MCF 10A (cell line): ENCODE measurements at places on chromosomes 3 and 15. TPM values are rescaled to one million over a fixed set of nuclear protein-coding genes. Genes with fewer than 3 reads are reported as not detected.

The HGD gene
- total RNA-seq: 0.44 and 1.0 TPM in 2 replicates

The CGNL1 gene
- total RNA-seq: 0.05 TPM in 1 of 2 replicates, not detected in the other

The RHCG gene
- not detected in 2 replicates for total RNA-seq

The ANKRD63 gene
- total RNA-seq: not detected in 2 replicates

The SYNPR gene
- total RNA-seq: not detected in 2 replicates

The ZDHHC19 gene
- not detected in 2 replicates for total RNA-seq

The POLQ gene
- 4.1 and 5.8 TPM in 2 replicates for total RNA-seq

The GPR149 gene
- not detected in 2 replicates for total RNA-seq

The PEX5L gene
- 0.32 and 0.47 TPM in 2 replicates for total RNA-seq

- no peaks in the 10 kb centered on the region for H3K27me3 ChIP-seq
- H3K4me3 ChIP-seq: peak within 1 kb of the TSS; percentile 55
- no peaks in the 10 kb centered on the region for H3K4me1 ChIP-seq
- H3K36me3 ChIP-seq: no peaks in the 10 kb centered on the region
- no peak within 1 kb of the TSS for H3K27ac ChIP-seq
- peak; percentile 10 for DNase-seq
These were observed at the start of gene BCHE for GRCh38 chr3:165837058-165837525. BCHE (minus strand) TSS chr3:165837423; CDS start chr3:165831033, 6,390 bp downstream.

DNA sequence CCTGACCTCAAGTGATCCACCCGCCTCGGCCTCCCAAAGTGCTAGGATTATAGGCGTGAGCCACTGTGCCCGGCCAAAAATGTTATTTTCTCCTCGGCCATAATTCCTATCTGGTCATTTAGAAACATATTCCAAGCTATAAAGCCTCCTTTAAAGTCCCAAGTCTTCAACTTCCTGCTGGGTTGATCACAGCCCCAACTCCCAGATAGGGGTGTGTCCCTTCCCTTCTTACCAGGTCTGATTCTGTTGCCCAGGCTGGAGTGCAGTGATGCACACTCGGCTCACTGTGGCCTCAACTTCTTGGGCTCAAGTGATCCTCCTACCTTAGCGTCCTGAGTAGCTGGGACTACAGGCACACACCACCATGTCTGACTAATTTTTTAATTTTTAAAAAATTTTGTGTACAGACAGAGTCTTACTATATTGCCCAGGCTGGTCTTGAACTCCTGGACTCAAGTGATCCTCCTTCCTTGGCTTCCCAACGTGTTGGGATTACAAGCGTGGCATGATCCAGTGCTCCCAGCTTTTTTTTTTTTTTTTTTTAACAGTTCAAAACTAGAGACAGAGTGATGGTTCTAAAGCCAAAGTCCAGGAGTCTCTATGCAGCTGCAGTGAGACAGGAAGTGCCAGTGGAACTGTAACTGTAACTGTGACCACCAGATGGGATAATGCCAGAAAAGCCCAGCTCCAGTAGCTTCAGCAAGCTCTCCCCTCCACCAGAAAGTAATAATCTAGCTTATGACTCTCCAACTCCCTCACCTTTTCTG, 8.2 kb upstream of the PRKAR2A start:
- no peak overlapping the region for H3K4me3 ChIP-seq
- peaks cover 7% of the 10 kb centered on the region for H3K36me3 ChIP-seq
- no peaks in the 10 kb centered on the region for H3K4me1 ChIP-seq
- no peaks in the 10 kb centered on the region for H3K27me3 ChIP-seq

- peaks cover 34% of the 10 kb centered on the region for H3K36me3 ChIP-seq
- DNase-seq: no peak
- H3K27me3 ChIP-seq: no peaks in the 10 kb centered on the region
- no peak overlapping the region for H3K27ac ChIP-seq
- H3K4me3 ChIP-seq: no peak overlapping the region
These were observed 8.0 kb downstream of the POC1A start for GRCh38 chr3:52146189-52146588.

DNA sequence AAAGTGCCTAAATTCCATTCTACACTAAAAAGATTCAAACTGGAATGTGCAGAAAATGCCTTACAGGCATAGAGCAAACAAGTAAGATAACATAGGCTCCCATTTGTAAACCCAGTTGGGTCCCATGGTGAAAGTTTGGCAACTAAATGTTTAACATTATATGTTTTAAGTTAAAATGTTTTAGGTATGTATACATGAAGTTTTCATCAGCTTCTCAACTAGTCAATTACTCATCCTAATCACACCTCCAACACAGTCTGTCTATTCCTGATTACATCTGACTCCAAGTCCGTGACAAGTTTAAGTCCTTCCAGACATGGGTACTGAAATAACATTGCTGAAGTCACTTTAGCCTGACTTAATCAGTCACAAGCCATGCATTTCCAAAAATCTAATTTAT, 25.0 kb downstream of the MYLK start:
- no peaks in the 10 kb centered on the region for H3K4me1 ChIP-seq
- no peaks in the 10 kb centered on the region for H3K36me3 ChIP-seq
- no peak for DNase-seq

GRCh38 chr15:44250566-44251205, 37.8 kb upstream of the GOLM2 start:
- H3K4me1 ChIP-seq: no peaks in the 10 kb centered on the region
- H3K4me3 ChIP-seq: no peak overlapping the region
- H3K27me3 ChIP-seq: no peaks in the 10 kb centered on the region
- DNase-seq: no peak
- H3K27ac ChIP-seq: no peak overlapping the region
- H3K36me3 ChIP-seq: no peaks in the 10 kb centered on the region

DNA sequence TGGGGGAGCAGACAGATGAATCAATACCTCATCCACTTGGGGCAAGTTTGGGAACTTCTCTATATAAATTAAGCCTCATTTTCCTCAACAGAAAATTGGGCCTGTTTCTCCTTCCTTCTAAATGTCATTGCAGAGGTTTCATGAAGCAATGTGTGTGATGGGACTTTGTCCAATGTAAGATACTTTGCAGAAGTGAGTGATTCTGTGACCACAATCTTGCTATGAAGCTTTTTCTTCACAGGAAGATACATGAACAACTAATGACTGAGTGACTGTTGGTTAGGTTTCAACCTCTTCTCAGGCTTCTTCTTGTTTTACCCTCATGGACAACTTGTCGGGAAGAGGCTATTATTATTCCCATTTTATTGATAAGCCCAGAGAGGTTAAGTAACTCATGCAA, 11.0 kb downstream of the TMEM45A start:
- no peaks in the 10 kb centered on the region for H3K27me3 ChIP-seq
- no peak overlapping the region for H3K27ac ChIP-seq
- H3K4me3 ChIP-seq: no peak overlapping the region
- peaks cover 6% of the 10 kb centered on the region for H3K4me1 ChIP-seq
- DNase-seq: no peak

DNA sequence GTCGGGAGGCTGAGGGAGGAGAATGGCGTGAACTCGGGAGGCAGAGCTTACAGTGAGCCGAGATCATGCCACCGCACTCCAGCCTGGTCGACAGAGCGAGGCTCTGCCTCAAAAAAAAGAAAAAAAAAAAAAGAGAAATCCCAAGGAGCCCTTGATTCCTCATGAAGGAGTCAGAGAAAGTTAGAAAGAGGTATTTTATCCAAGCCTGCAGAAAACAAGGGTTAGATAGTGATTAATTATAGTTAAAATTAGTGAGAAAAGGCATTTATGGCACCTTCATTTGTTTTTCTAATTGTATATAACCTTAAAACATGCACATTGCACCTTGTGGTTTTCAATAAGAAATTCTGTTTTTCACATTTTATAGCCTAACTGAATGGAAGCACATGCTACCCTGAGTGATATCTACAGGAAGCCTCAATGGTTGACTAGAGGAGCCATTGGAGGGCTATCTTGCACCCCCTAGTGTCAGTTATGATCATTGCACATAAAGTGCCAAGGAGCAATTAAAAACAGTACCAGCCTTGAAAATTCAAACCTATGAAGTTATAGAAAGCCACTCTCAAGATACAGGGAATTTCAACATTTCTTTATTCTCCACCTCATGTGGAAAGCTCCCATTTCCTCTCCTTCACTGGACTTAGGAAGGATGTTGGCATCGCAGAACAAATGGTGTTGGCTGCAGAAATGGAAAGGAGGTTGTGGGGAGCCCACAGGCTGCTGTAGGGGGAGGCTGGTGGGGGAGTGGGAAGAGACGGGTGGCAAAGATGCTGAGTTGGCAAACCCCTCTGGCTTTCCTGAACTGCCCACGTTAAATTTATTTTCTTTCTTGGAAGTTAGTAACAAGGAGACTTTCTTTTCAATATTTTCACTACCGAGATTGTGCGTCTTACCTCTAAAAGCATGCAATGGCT, 48.5 kb downstream of the ITGA11 start:
- DNase-seq: peak; percentile 70
- H3K27me3 ChIP-seq: no peaks in the 10 kb centered on the region
- H3K36me3 ChIP-seq: peaks cover 6% of the 10 kb centered on the region

- no peak for DNase-seq
- no peak overlapping the region for H3K4me3 ChIP-seq
- no peaks in the 10 kb centered on the region for H3K4me1 ChIP-seq
- peaks cover 89% of the 10 kb centered on the region for H3K36me3 ChIP-seq
- no peak overlapping the region for H3K27ac ChIP-seq
- no peaks in the 10 kb centered on the region for H3K27me3 ChIP-seq
These were observed 49.6 kb downstream of the NPTN start for GRCh38 chr15:73583544-73583943.

GRCh38 chr3:195698647-195699387, 22.0 kb upstream of the MUC20 start:
- H3K36me3 ChIP-seq: peaks cover 16% of the 10 kb centered on the region
- peaks cover 15% of the 10 kb centered on the region for H3K4me1 ChIP-seq
- no peak for DNase-seq
- no peak overlapping the region for H3K27ac ChIP-seq
- no peak overlapping the region for H3K4me3 ChIP-seq

- peak; percentile 80 for DNase-seq
- no peaks in the 10 kb centered on the region for H3K36me3 ChIP-seq
- H3K27me3 ChIP-seq: no peaks in the 10 kb centered on the region
- H3K27ac ChIP-seq: no peak overlapping the region
- H3K4me1 ChIP-seq: no peaks in the 10 kb centered on the region
These were observed 7.6 kb downstream of the PFKFB4 start for GRCh38 chr3:48548729-48549705.

DNA sequence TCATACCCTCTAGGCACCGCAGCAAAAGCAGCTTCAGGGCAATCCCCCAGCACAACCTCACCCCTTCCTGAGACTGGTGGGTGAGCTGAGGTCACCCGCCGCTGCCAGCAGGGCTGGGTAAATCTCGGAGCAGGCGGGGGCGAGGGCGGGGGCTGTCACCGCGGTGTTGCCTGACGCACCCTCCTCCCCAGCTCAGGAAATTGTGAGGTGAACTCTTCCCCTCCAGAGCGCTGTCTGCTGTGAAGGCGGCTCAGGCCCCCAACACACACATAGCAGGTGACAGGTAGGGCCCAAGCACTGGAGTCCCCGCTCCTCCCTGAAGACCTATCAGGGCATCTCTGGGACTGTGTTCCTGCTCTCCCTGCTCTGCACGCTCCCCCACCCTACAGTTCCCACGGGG, 30.2 kb upstream of the FURIN start:
- H3K27me3 ChIP-seq: no peaks in the 10 kb centered on the region
- H3K27ac ChIP-seq: no peak overlapping the region
- no peaks in the 10 kb centered on the region for H3K4me1 ChIP-seq
- no peaks in the 10 kb centered on the region for H3K36me3 ChIP-seq
- H3K4me3 ChIP-seq: no peak overlapping the region

- no peak overlapping the region for H3K4me3 ChIP-seq
- H3K4me1 ChIP-seq: peaks cover 12% of the 10 kb centered on the region
- H3K36me3 ChIP-seq: no peaks in the 10 kb centered on the region
- DNase-seq: peak; percentile 33
- no peaks in the 10 kb centered on the region for H3K27me3 ChIP-seq
These were observed 507.5 kb upstream of the TGFBR2 start for GRCh38 chr3:30098653-30099455.

DNA sequence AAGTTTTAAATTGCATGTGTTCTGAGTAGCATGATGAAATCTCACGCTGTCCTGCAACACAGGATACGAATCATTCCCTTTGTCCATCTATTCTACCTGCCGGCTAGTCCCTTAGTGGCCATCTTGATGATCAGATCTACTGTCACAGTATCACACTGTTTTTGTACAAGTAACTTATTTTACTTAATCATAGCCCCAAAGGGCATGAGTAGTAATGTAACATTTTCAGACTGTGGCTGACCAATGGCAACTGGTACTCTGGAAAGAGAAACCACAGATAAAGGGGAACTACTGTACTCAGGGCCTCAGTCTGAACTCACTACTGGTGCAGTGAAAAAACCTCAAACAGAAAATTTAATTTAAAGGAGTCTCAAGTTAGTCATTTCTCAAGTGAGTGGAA, 127.3 kb upstream of the MRPL3 start:
- H3K4me3 ChIP-seq: no peak overlapping the region
- H3K27me3 ChIP-seq: peaks cover 8% of the 10 kb centered on the region
- no peaks in the 10 kb centered on the region for H3K36me3 ChIP-seq

DNA sequence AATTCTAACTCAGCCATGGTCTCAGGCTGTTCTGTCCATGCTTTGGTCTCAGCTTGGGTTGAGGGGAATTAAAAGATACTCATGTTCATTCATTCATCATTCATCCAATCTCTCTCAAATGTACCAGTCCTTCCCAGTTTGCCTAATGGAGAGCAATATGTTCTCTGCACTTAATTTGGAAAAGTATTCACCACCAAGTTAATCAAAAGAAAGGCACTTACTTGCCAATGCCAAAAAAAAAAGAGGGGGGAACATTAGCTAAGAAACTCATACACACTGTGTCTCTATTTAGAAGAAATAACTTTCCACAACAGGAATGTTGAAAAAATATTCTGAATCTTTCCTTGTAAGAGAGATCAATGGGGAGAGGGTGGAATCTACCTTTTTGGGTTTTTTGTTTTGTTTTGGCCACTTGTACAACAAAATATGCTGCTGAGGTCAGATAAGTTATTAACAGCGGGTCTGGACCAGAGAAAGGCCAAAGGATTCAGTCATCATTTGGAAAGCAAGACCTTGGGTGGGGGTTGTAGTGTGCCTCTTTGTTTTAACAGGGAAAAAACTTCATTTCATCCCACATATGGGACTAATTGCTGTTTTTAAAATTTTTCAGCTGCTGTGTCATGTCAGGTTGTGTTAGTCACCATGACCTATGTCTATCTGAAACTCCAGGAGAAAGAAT, 152.3 kb downstream of the FBN1 start:
- H3K4me1 ChIP-seq: peaks cover 8% of the 10 kb centered on the region
- DNase-seq: peak; percentile 6

- no peaks in the 10 kb centered on the region for H3K4me1 ChIP-seq
- H3K36me3 ChIP-seq: peaks cover 45% of the 10 kb centered on the region
- H3K27me3 ChIP-seq: no peaks in the 10 kb centered on the region
- DNase-seq: no peak
- H3K4me3 ChIP-seq: no peak overlapping the region
- H3K27ac ChIP-seq: no peak overlapping the region
These were observed 21.2 kb downstream of the ALS2CL start for GRCh38 chr3:46672349-46672695.

DNA sequence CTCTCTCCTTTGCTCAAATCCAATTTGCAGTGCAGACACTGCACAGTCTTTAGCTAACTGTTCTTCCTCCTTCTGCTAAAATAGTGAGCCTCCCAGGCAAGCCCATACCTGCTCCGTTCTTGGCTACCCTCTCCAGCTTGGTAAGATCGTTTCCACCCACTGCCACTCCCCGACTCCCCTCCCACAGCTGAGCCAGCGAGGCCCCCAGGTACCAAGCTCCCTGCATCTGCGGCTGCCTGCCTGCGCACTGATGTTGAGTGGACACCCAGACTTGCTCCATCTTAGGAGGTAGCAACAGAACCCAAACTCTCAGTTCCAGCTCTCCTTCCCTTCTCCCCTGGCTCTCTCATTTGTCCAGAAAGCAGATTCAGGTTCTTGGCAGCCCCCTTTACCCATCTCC, 7.9 kb upstream of the TNK2 start:
- H3K4me3 ChIP-seq: peak overlapping the region; percentile 31
- no peak for DNase-seq
- H3K36me3 ChIP-seq: peaks cover 6% of the 10 kb centered on the region

- H3K27me3 ChIP-seq: no peaks in the 10 kb centered on the region
- no peak for DNase-seq
- H3K36me3 ChIP-seq: no peaks in the 10 kb centered on the region
- peaks cover 1% of the 10 kb centered on the region for H3K4me1 ChIP-seq
- H3K27ac ChIP-seq: no peak overlapping the region
- H3K4me3 ChIP-seq: no peak overlapping the region
These were observed 527.4 kb upstream of the PROK2 start for GRCh38 chr3:72312339-72312738.
